ENCODE measurements at places on chromosomes 7 and 10.

GRCh38 chr7:129191272-129191671 lies 2.8 kb downstream of the SMO start:
- no peak for DNase-seq

DNA sequence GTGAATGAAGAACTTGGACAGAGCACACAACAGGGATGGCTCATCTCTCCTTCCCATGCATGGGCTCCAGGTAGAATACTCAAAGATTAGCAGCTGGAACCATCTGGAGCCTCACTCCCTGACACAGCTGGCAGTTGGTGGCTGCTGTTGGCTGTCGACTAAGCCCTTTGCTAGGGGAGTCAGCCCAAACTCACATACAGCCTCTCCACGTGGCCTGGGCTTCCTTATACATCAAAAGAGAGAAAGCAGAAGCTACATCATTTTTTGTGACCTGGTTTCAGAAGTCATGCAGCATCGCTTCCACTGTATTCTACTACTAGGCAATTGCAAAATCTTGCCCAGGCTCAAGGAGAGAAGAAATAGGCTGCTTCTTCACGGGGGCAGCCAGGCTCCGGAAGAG lies 24.4 kb downstream of the ASNS start:
- DNase-seq = no peak

- no peak for DNase-seq
Measured at GRCh38 chr10:97726636-97727178, 10.2 kb upstream of the ZFYVE27 start.

DNA sequence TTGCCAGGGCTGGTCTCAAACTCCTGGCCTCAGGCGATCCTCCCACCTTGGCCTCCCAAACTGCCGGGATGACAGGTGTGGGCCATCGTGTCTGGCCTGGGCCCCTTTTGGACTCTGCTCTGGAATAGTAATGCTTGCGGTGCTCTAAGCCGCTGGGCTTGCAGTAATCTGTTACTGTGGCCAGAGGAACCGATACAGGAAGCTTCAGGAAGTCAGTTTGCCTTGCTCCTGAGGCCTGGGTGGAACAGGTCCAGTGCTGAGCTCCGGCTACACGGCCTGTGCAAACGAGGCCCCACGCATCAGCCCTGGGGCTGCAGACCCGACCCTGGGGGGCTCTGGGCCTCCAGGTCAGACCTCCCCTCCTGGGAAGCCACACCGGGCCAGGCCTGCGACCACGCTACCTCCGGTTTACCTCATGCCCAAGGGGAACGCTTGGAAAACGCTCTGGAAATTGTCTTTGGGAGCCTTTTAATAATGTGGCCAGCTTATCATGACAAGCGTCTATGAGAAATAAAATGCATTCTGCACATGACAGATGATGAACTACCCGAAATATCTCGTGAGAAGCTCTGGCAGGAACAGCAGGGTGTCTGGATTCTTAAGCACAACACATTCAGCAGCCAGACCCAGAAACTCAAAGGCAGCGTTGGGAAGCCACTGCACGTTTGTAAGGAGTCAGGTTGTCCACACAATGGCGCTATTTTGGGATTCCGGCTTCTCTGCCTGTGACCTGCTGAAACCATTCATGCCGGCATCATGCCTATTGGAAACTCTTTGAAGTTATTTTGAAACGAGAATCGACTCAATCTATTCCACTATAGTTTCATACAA lies 10.1 kb upstream of the ADAP1 start:
- DNase-seq = no peak

Measured in GM06990 (cell line).